ENCODE measurements at places on chromosomes 12 and 14. TPM values are rescaled to one million over a fixed set of nuclear protein-coding genes. Genes with fewer than 3 reads are reported as not detected.

- no peak for DNase-seq
These were observed 44.4 kb downstream of the JAG2 start for GRCh38 chr14:105123981-105124765.

DNA sequence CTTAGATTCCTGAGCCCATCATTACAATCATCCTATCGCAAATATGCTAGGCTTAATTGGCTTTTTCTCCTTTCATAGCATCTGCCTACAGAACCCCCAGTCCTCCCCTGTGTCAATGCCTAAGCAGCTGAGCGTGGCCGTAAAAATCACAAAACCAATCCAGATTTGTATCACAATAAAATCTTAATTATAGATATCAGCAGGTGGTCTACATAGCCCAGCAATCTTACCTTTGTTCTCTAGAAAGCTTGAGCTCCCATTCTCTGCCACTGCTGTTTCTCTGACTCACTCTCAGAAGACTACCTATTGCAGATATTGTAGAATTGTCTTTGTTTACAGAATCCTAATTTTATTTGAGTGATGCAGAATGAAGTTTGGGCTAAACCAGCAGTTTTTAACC lies 37.9 kb upstream of the PPM1A start:
- no peak for DNase-seq

DNA sequence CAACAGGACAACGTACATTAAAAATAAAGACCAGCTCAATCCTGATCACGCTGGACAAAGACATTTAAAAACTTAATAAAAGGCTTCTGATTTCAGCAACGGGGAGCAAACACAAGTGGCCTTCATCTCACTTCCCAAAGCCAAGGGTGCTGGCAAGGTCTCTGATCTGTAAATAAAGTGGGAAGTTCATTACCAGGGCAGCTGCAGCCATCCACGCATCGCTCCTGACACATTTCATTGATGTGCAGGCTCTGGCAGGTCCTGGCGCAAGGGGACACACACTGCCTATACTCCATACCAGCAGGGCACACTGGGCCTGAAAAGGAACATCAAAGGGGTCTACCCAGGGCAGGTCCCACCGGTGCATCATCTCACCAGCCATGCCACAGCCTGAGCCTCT lies 51.0 kb downstream of the VWF start:
- DNase-seq: no peak

- no peak for DNase-seq
These were observed 214.2 kb upstream of the KRR1 start for GRCh38 chr12:75725521-75726111.

- DNase-seq: no peak
These were observed 34.1 kb upstream of the TUBA1C start for GRCh38 chr12:49230805-49231194.

- no peak for DNase-seq
These were observed 59.7 kb downstream of the FUT8 start for GRCh38 chr14:65472189-65472588.

DNA sequence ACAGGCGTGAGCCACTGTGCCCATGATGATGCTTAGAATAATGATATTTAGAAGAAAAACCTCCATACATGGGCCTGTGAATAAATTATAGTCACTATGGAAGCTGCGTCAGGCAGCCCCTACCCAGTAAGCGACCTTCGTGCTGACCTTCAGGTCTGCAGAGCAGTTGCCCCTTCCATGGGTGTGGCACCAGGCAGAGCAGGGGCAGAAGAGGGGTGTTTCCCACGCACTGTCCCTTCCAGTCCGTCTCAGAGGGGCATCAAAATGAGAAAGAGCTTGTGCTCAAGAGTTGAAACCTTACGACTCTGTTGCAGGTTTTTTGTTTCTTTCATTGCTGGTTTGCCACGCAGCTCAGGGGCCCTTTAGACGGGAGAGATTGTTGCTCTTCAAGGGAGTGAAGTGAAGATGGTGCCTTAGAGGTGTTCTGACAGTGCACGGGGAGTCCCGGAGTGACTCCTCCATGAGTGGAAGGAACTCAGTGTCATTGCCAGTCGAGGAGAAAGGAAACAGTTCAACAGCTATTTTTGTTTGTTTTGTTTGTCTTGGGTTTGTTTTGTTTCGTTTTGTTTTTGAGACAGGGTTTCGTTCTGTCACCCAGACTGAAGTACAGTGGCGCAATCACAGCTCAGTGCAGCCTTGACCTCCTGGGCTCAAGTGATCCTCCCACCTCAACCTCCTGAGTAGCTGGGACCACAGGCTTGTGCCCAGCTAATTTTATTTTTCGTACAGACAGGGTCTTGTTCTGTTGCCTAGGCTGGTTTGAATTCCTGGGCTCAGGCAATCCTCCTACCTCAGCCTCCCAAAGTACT lies 13.9 kb downstream of the CKB start:
- DNase-seq: no peak

DNA sequence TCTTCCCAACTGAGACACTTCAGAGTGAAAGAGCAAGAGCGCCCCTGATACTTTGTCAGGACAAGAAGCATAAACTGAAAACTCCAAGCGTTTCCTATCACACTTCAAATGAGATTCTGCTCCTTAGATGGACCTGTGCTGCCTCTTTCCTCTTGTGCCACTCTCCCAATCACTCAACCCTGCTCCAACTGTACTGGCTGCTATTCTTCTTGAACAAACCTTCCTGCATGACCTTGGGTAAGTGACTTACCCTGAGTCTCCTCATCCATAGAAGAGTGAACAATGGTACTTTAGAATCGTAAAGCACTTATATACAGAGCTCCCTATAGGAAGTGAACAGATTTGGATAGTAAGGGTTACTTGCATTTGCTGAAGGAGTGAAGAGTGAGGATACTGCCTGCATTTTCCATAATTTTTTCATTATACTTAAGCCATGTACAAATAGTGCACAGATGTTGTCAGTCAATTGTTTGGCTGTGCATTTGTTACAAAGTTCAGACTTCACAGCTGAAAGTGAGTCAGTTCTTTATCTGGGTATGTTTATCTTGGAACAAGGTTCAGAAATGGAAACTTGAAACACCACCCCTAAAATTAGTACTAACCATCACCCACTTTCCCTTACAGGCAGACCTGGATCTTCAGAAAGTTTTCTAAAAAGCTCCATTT lies 10.8 kb downstream of the MTERF2 start:
- DNase-seq: no peak

P3H3 gene
- 30.6 TPM for total RNA-seq

- DNase-seq: no peak
These were observed 25.0 kb downstream of the MAX start for GRCh38 chr14:65077318-65077717.

TMEM119 gene
- 0.24 TPM for total RNA-seq

DNA sequence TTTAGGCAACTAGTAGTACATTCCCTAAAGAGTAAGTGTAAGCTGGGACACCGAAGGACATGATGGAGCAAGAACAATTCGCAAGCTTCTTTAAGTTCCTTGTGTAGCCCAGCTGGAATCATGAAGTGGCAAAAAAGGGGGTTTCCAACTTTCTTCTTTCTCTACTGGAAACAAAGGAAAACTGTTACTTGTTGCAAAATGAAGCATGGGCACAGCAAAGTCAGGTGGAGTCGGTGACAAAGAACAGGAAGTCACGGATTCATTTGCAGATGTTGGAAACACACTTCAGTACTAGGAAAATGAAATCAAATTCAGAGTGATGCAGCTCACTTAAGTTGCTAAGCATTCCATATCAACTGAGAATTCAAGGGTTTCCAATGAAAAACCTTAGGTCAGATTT lies 706.9 kb upstream of the STXBP6 start:
- DNase-seq: no peak
